ENCODE measurements at places on chromosomes 4 and X.

DNA sequence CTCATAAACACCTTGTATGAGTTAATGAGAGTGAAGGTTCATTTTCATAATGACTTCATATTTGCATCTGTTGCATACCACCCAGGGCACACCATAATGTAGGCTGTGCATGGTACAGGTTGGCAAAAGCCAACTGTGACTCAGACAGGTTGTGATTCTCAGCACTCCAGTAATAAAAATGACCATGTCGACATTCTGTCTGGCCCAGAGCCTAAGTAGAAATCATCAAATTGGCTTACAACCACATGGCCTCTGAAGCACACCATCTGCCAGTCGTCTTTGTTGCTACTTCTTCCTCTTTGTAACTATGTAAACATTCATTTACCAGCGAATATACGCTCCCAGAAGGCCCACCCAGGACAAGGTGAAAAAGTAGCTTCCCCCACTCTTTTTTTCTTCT lies 459.5 kb downstream of the GASK1B start:
- no peak for DNase-seq

- no peak for DNase-seq
These were observed 67.0 kb downstream of the UCHL1 start for GRCh38 chr4:41323706-41324105.

- DNase-seq = no peak
These were observed 315.6 kb downstream of the PCDH7 start for GRCh38 chr4:31035761-31036160.

- DNase-seq = no peak
These were observed 6.6 kb downstream of the HELQ start for GRCh38 chr4:83449009-83449408.

DNA sequence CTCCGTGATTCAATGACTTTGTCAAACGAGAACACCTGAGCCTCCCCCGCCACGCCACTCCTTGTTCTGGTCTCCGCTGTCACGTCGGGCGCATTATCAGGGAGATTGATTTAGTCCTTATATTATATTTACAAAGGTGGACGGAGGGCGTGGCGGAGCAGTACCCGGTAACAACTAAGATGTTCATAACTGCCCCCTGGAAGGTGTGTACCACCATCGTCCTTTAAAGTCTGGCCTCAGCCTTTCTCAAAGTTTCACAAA lies 284.2 kb downstream of the PACRGL start:
- no peak for DNase-seq

DNA sequence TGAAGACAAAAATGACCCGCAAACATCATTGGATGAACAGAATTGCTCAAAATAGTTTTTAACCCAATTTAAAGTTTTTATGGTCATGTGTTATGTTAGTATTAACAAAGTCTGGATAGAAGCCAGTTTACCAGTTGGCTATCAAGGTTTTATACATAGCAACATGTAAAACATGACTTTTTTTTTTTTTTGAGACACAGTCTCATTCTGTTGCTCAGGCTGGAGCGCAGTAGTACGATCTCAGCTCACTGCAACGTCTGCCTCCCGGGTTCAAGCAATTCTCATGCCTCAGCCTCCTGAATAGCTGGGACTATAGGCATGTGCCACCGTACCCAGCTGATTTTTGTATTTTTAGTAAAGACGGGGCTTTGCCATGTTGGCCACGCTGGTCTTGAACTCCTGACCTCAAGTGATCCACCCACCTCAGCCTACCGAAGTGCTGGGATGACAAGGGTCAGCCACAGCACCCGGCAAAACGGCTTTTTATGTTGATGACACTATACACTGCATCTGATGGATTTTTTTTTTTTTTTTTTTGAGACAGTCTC lies 3.4 kb downstream of the SAT1 start:
- no peak for DNase-seq

GRCh38 chr4:98967786-98968329 lies 27.7 kb upstream of the METAP1 start:
- DNase-seq = no peak

- no peak for DNase-seq
These were observed 27.7 kb downstream of the HERC3 start for GRCh38 chr4:88619971-88620370.

- DNase-seq = no peak
These were observed 171.5 kb upstream of the EDNRA start for GRCh38 chr4:147309434-147309833.

- no peak for DNase-seq
These were observed 185.1 kb downstream of the ARHGAP6 start for GRCh38 chrX:11480626-11481025.
